Activated effector memory CD4-positive, alpha-beta T cell treated with Interleukin-2 at 50 U/mL for 16 hours (primary cell): ENCODE measurements at places on chromosomes 11 and 22.

- DNase-seq, result no peak
These were observed 731.5 kb downstream of the NTM start for GRCh38 chr11:132101881-132102280.

DNA sequence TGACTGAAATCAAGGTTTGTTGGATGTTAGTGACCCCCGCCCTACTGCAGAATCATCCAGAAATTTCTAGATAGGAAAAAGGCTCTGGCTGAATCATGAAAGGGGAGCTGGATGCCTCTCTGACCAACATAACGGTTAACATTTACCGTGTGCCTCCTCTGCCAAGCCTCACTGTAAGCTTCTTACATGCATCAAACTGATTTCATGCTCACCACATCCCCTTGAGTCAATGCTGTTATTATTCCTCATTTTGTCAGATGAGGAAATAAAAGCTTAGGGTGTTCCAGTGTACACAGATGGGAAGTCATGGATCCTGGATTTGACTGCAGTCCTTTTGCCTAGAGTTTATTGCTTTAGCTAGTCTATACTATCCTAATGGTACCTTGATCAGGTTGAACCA is 5.9 kb upstream of the HMOX1 start:
- DNase-seq, result no peak

- no peak for DNase-seq
These were observed 6.5 kb downstream of the RELT start for GRCh38 chr11:73382747-73383146.

GRCh38 chr11:46676436-46677158 is 23.8 kb downstream of the ARHGAP1 start:
- DNase-seq, result no peak

DNA sequence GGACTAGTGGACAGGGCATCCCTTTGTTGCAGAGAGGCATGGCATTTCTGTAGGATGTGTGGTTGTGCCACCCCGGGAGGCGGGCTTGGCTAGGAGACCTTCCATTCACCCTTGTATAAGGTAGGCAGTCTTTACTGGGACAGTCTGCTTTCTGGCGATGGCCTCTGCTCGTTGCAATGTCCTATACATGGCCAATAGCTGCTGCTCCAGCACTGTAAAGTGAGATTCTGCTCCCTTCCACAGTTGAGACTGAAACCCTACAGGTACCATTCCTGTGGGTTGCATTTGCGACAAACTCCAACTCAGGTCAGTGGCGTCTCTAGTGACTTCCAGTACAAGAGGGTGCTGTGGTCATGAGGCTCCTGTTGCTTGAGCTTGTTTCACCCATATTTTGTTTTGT is 20.4 kb upstream of the APOL3 start:
- DNase-seq, result no peak

GRCh38 chr11:69926376-69927050 is 107.3 kb upstream of the FGF3 start:
- no peak for DNase-seq

DNA sequence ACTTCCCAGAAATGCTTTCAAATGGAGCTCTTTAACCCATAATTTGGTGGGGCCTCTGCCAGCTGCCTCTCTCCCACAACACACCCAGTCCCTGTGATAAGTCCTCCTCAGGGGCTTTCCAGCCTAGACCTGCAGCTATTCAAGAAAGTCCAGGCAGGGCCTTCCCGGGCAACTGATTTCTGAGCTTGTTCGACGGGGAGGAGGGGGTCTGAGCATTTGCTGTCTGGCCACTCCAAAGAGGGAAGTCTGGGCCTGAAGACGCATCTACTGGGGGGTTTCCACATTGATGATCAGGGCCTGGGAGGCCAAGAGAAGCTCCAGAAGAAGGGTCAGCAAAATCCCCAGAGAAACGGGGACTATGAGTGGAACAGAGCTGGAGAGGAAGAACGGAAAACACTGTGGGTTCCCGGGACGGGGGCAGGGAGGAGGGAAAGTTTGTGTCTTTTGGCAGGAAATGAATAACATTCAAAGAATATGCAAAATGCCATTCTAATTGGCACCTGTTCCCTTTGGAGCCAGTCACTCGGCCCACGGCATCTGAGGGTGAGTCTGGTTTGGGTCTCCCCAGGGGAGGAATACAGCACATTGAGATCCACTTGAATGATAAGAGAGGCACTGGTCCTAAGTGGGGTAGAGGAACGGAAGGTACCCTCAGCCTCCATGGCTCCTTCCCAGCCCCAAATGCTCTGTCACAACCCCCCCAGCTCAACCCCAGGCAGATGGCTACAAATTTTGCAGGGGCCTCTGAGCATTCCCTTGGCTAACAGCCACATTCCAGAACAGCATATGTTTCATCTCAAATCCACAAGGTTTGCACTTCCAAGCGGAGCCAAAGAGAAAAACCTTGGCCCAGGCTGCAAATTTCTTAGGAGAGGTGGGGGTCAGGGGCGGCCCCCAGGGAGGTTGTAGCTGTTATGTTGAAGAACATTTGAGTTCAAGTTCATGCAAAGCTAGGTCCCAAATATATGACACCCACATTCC is 72.0 kb downstream of the RPUSD4 start:
- DNase-seq, result no peak

DNA sequence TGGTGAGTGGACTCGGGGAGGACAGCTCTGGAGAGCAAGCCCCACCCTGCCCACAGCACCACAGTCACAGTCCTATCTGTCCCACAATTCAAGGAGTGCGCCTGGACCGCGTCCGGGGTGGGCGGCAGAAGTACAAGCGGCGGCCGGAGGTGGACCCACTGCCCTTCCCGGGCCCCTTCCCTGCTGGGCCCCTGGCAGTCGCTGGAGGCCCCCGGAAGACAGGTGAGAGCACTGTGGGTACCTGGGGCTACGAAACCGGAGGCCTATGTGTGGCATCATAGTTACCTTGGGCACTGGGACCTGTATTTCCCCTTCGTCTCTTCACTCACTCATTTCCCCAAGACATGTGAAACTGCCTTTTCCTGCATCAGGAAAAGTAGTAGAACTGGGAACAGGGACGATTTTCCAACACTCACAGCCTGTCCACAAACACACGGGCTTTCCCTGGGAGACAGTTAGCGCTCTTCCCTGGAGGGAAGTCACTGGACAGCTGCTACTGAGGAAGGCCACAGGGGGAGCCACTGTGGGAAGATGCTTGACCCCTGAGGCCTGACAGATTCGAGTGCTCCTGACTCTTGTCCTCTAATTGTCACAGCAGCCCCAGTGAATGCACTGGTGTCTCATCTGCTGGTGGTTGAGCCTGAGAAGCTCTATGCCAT is 3.1 kb downstream of the TRMT112 start:
- no peak for DNase-seq
